ENCODE measurements at places on chromosomes 12 and 14.
A peak's percentile ranks its signal among the peaks of the same experiment; 100 is the strongest.

DNA sequence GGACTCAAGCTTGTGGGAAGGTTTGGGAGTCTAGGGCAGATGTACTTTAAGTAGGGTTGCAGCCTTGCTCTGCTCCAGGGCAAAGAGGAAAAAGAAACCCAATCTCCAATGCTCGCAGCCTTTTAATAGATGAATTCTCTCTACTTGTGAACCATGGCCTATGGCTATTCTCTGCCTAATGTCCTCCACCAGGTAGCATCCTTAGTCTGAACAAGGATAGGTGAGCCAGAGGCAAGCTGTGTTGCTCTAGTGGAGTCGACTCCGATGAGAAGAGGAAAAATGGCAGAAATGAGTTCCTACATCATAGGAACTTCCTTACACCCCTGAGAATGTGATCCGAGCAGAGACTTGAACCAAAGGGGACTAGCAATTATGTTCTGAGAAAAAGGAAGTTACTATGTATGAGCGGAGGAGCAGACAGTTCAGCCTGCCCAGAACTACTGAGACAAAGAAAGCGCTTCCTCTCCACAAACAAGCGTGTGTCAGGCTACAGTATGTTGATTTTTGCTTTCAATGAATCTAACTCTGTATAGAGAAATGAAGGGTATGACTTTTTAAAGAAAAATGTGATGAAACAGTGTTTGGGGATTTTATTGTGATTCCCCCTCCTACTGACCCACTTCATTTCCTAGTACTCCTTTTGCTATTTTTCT, 153.6 kb upstream of the ARID2 start:
- no peak for DNase-seq

GRCh38 chr14:53432378-53432802, 279.3 kb upstream of the DDHD1 start:
- peak; percentile 40 for DNase-seq

- DNase-seq = no peak
Measured at GRCh38 chr12:79648881-79649280, 41.9 kb downstream of the PAWR start.

- no peak for DNase-seq
Measured at GRCh38 chr12:63410197-63410596, 258.1 kb downstream of the DPY19L2 start.

DNA sequence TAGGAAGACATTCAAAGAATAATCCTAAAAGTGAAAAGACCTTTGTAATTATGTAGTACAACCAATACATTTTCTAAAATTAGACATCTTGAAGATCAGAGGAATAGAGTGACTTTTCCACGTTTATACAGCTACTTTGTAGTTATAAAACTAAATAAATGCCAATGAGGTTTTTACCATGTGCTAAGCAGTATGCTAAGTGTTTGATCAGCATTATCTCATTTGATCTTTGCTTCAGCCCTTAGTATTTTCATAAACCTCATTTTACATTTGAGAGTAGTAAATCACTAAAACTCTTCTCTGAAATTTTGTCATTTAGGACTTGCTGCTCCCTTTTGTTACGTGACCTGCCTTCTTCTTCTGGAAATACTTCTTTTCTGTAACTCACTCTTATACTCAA, 13.6 kb downstream of the MBIP start:
- no peak for DNase-seq
